ENCODE measurements at places on chromosomes 13 and 19.

DNA sequence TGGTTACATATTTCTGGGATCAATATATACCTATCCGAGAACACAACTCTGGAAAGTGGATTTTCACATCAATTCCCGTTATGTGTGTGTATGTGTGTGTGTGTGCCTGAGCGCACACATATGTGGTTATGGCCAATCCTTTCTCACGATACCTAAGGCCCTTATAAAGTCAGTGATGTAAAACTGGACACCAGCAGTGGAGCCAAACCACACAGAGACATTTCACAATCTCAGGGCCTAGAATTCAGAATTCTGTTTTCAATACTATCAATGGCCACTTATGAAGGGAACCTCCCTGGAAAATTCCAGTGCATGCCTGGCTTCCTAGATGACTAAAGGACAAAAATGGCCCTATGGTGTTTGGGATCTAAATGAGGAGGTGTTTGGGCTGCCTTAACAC, 187.3 kb upstream of the UBL3 start:
- no peak overlapping the region for H3K27ac ChIP-seq
- H3K4me1 ChIP-seq: no peaks in the 10 kb centered on the region
- DNase-seq: no peak
- H3K4me3 ChIP-seq: no peak overlapping the region

DNA sequence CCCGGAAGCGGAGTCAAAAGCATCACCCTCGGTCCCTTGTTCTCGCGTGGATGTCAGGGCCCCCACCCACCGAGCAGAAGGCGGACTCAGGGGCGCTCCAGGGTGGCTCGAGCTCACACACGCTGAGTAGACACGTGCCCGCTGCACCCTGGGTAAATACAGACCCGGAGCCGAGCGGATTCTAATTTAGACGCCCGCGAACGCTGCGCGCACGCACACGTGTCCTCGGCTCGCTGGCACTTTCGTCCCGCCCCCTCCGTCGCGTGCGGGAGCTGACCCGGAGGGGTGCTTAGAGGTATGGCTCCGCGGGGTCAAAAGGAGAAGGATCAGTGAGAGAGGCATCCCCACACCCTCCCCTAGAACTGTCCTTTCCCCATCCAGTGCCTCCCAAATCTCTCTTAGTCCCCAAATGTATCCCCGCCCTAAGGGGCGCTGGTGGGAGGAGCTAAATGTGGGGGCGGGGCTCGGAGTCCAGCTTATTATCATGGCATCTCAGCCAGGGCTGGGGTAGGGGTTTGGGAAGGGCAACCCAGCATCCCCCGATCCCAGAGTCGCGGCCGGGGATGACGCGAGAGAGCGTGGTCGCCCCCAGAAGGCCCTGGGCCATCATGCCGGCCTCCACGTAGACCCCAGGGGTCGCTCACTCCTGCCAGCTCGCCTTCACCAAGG, 451 bp upstream of the ICAM5 start:
- H3K36me3 ChIP-seq: no peaks in the 10 kb centered on the region
- H3K4me3 ChIP-seq: no peak overlapping the region
- no peak for DNase-seq
- no peak overlapping the region for H3K27ac ChIP-seq

GRCh38 chr13:91572439-91572838, 174.0 kb downstream of the GPC5 start:
- no peak overlapping the region for H3K4me3 ChIP-seq
- DNase-seq: no peak
- no peaks in the 10 kb centered on the region for H3K36me3 ChIP-seq

- H3K27me3 ChIP-seq: no peaks in the 10 kb centered on the region
- DNase-seq: no peak
- no peak overlapping the region for H3K27ac ChIP-seq
- H3K36me3 ChIP-seq: no peaks in the 10 kb centered on the region
- H3K4me3 ChIP-seq: no peak overlapping the region
- no peaks in the 10 kb centered on the region for H3K4me1 ChIP-seq
Observed at GRCh38 chr19:35214766-35215422, 13.6 kb downstream of the FAM187B start.

DNA sequence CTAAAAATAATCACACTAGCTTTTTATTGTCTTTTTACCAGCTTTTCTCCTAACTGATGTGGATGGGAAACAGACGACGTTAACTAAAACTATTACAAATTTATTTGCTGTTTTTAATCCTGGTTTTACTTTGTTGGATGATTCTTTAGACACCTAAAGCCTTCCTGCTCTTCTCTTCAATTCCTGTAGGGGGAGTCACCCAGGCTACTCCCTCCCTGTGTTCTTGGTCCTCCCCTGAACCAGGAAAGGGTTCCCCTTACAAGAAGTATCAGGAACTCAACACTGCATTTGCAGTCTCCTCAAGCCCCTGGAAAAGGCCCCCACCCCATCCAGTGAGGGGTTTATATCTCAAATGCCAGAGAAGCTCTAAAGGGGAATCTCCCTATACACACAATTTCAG, 206.1 kb downstream of the SUCLA2 start:
- H3K4me3 ChIP-seq: no peak overlapping the region
- no peaks in the 10 kb centered on the region for H3K4me1 ChIP-seq
- DNase-seq: no peak
- H3K27ac ChIP-seq: no peak overlapping the region
- no peaks in the 10 kb centered on the region for H3K36me3 ChIP-seq
- no peaks in the 10 kb centered on the region for H3K27me3 ChIP-seq

DNA sequence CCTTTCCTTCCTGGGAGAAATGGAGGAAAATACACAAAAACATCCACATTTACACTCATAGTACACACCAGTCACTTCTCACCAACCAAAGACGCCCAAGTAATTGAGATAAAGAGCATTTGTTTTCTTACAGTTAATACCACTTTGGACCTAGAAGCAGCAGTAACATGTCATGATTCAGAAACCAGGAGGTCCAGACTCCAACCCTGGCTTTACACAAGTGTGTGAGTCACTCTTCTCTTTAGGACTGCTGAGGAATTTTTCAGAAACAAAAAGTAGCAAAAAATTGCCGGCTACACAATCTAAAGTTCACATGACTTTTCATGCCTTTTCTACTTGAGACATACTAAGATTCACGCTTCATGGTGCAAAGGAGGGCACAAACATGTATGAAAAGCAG, 42.1 kb downstream of the TUBGCP3 start:
- H3K27me3 ChIP-seq: no peaks in the 10 kb centered on the region
- no peak for DNase-seq
- no peaks in the 10 kb centered on the region for H3K4me1 ChIP-seq
- H3K4me3 ChIP-seq: no peak overlapping the region
- no peaks in the 10 kb centered on the region for H3K36me3 ChIP-seq
- no peak overlapping the region for H3K27ac ChIP-seq

DNA sequence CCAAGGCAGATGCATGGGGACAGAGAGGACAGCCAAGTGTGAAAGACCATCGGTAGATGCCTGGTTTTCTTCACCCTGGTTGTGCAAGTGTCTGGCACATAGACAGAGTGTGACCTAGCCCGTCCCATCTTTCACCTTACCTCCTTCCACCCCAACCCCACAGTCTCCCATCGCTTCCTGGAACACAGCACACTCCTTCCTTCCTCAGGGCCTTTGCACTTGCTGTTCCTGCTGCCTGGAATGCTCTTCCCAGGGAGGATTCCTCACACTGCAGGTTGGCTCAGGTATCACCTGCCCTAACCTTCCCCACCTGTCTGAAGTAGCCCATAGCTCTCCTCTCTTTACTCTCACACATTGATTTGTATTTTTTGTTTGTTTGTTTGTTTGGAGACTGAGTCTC, 3.0 kb downstream of the FIZ1 start:
- no peak overlapping the region for H3K27ac ChIP-seq
- DNase-seq: no peak

DNA sequence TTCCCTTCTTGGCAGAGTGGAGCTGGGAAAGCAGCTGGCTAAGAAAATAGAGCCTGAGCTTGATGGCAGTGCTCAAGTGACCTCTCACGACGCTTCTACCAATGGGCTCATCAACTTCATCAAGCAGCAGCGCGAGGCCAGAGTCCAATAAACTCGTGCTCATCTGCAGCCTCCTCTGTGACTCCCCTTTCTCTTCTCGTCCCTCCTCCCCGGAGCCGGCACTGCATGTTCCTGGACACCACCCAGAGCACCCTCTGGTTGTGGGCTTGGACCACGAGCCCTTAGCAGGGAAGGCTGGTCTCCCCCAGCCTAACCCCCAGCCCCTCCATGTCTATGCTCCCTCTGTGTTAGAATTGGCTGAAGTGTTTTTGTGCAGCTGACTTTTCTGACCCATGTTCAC, 4.3 kb upstream of the PDCD2L start:
- no peaks in the 10 kb centered on the region for H3K4me1 ChIP-seq
- no peak overlapping the region for H3K27ac ChIP-seq
- no peaks in the 10 kb centered on the region for H3K27me3 ChIP-seq
- H3K36me3 ChIP-seq: peaks cover 3% of the 10 kb centered on the region
- H3K4me3 ChIP-seq: no peak overlapping the region
- DNase-seq: no peak

DNA sequence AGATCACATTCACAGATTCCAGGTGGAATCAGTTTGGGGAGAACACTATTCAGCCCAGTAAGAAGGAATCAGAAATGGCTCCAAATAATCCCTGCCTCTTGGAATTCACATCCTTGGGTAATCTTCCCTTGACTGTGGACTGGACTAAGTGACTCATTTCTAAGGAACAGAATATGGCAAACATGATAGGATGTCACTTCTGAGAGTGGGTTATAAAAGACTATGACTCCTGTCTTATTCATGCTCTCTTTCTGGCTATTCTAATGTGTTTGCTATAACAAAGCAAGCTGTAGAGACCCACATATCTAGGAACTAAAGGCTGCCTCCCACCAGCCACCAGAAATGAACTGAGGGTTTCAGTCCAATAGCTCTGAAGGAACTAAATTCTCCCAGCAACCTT, 37.8 kb downstream of the MBD3L2B start:
- H3K27me3 ChIP-seq: no peaks in the 10 kb centered on the region
- H3K27ac ChIP-seq: no peak overlapping the region
- no peak for DNase-seq
- H3K36me3 ChIP-seq: no peaks in the 10 kb centered on the region

DNA sequence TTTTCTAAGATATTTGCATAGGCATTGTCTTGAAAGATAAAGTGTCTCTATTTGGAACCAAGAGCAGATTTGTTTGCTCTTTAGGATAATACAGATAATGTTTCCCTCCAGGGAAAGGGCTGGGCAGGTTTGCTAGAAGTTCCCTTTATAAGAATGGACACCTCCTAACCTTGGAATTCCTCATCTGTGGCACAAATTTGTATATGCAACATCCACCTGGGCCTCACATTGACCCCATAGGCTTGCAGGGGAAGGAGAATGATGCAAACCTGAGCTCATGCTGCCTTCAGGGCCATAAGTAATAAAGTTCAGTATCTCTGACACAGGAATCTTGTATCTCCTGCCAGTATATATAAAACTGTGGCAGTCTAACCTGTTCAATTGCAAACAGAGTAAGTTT, 508.4 kb upstream of the MIR17HG start:
- H3K27me3 ChIP-seq: no peaks in the 10 kb centered on the region
- H3K4me1 ChIP-seq: no peaks in the 10 kb centered on the region
- DNase-seq: no peak
- no peak overlapping the region for H3K4me3 ChIP-seq
- no peak overlapping the region for H3K27ac ChIP-seq

GRCh38 chr19:31334849-31335624, 14.2 kb downstream of the TSHZ3 start:
- H3K27ac ChIP-seq: no peak overlapping the region
- no peak overlapping the region for H3K4me3 ChIP-seq

GRCh38 chr19:8081569-8082550, 29.3 kb downstream of the CCL25 start:
- no peaks in the 10 kb centered on the region for H3K36me3 ChIP-seq
- H3K27ac ChIP-seq: no peak overlapping the region
- no peak overlapping the region for H3K4me3 ChIP-seq

DNA sequence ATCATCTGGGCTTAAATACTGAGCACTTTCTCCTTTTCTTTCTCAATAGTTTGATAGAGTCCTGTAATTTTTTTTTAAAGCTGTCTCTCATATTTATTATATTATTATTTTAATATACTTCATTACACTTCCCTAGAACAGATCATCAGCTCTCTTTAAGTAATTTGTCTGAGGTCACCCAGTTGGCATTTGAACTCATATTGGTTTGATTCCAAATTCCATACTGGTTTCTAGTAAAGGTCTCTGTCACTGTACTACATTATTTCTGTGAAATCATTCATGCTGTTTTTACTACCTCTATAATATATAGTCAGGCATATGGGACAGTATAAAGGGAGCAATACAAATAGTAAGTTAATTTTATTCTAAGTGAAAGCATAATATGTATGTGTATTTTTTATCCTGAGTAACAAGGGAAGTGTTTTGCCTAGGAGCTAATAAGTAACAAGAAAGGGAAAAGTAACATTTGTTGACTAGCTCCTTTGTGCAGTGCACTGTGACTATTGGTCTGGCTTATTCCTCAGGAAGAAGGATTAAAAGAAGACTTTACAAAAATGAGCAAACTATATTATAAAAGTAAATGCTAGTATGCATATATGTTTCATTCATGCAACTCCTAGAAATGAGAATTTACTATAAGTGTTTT, 14.3 kb downstream of the LPAR6 start:
- no peak overlapping the region for H3K27ac ChIP-seq
- H3K4me1 ChIP-seq: peaks cover 2% of the 10 kb centered on the region
- no peak for DNase-seq
- H3K27me3 ChIP-seq: no peaks in the 10 kb centered on the region
- no peak overlapping the region for H3K4me3 ChIP-seq

GRCh38 chr13:45368571-45368970, 27.6 kb upstream of the TPT1 start:
- H3K27ac ChIP-seq: no peak overlapping the region
- no peaks in the 10 kb centered on the region for H3K4me1 ChIP-seq
- H3K27me3 ChIP-seq: no peaks in the 10 kb centered on the region
- DNase-seq: no peak
- H3K4me3 ChIP-seq: no peak overlapping the region

DNA sequence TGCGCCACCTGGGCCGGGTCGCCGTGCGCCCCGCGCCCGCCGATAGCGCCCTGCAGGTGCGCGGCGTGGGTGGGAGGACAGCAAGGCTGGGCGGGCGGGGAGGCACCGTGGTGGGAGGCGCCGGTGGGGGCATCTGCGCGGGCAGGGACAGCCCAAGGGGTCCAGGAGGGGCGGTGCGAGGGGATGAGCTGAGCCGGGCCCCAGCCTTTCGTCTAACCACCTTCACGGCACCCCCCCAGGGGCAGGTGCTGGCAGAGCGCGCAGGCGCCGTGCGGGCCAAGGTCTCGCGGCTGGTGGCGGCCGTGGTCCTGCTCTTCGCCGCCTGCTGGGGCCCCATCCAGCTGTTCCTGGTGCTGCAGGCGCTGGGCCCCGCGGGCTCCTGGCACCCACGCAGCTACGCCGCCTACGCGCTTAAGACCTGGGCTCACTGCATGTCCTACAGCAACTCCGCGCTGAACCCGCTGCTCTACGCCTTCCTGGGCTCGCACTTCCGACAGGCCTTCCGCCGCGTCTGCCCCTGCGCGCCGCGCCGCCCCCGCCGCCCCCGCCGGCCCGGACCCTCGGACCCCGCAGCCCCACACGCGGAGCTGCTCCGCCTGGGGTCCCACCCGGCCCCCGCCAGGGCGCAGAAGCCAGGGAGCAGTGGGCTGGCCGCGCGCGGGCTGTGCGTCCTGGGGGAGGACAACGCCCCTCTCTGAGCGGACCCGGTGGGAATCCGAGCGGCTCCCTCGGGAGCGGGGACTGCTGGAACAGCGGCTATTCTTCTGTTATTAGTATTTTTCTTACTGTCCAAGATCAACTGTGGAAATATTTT, 3.1 kb downstream of the KISS1R start:
- peak; percentile 79 for DNase-seq
- no peaks in the 10 kb centered on the region for H3K4me1 ChIP-seq
- H3K27me3 ChIP-seq: no peaks in the 10 kb centered on the region
- H3K4me3 ChIP-seq: no peak overlapping the region
- H3K36me3 ChIP-seq: no peaks in the 10 kb centered on the region
- H3K27ac ChIP-seq: no peak overlapping the region
